ENCODE measurements at places on chromosomes 7 and 10. TPM values are rescaled to one million over a fixed set of nuclear protein-coding genes. Genes with fewer than 3 reads are reported as not detected.

PKD1L1 gene
- 0.47 TPM for total RNA-seq

TAS2R4 gene
- total RNA-seq, result 0.41 TPM

SPDYE2B gene
- not detected for total RNA-seq

DRGX gene
- not detected for total RNA-seq

GRCh38 chr7:157704365-157704764, 367.6 kb downstream of the DNAJB6 start:
- peaks cover 5% of the 10 kb centered on the region for H3K27me3 ChIP-seq
- no peaks in the 10 kb centered on the region for H3K4me1 ChIP-seq
- H3K36me3 ChIP-seq, result no peaks in the 10 kb centered on the region

- no peak overlapping the region for H3K4me3 ChIP-seq
- H3K27me3 ChIP-seq, result no peaks in the 10 kb centered on the region
- no peak overlapping the region for H3K27ac ChIP-seq
- peaks cover 43% of the 10 kb centered on the region for H3K4me1 ChIP-seq
- no peaks in the 10 kb centered on the region for H3K36me3 ChIP-seq
Measured at GRCh38 chr7:111955616-111956015, 250.6 kb downstream of the DOCK4 start.

DNA sequence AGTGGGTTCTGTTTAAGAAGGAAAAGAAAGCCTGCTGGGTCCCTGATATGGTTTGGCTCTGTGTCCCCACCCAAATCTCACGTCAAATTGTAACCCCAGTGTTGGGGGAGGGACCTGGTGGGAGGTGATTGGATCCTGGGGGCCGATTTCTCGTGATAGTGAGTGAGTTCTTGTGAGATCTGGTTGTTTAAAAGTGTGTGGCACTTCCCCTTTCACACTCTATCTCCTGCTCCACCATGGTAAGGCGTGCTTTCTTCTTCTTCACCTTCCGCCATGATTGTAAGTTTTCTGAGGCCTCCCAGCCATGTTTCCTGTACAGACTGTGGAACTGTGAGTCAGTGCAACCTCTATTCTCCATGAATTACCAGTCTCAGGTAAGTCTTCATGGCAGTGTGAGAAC, 42.6 kb downstream of the INPP5A start:
- no peak overlapping the region for H3K27ac ChIP-seq
- H3K36me3 ChIP-seq, result no peaks in the 10 kb centered on the region
- no peak for DNase-seq
- H3K27me3 ChIP-seq, result no peaks in the 10 kb centered on the region

- DNase-seq, result peak; percentile 22
- no peaks in the 10 kb centered on the region for H3K4me1 ChIP-seq
- H3K36me3 ChIP-seq, result no peaks in the 10 kb centered on the region
- H3K27me3 ChIP-seq, result no peaks in the 10 kb centered on the region
Measured at GRCh38 chr7:100914208-100914878, 18.7 kb upstream of the ACHE start.

DNA sequence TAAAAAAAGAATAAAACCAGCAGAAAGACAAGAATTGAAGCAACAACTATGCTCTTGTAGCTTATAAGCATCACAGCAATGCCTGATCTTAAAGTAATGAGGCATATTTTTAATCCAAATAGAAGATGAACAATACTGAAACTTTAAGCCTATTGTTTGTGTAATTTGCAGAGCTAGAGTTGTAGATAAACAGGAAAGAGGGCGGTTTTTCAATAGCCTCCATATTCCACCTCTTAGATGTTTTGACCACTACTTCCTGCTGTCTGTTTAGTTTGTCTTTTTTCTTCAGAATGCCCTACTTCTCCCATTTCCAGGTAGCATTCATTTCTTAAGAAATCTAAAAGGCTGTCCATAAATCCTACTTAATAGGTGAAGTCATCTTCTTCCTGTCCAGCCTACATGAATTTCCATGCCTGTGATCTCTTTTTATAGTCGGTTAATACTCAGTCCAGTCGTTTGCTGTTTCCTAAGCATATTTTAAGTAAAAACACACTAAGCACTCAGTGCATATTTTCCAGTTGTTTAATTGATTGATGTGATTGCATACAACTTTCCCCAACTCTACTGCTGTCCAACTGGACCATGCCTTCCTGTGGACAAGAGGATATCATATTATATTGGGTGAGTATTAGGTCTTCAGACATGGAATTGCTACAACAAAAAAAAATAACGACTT, 308.1 kb downstream of the TFEC start:
- H3K36me3 ChIP-seq, result no peaks in the 10 kb centered on the region
- H3K27me3 ChIP-seq, result no peaks in the 10 kb centered on the region
- no peaks in the 10 kb centered on the region for H3K4me1 ChIP-seq
- no peak overlapping the region for H3K27ac ChIP-seq
- H3K4me3 ChIP-seq, result no peak overlapping the region

DNA sequence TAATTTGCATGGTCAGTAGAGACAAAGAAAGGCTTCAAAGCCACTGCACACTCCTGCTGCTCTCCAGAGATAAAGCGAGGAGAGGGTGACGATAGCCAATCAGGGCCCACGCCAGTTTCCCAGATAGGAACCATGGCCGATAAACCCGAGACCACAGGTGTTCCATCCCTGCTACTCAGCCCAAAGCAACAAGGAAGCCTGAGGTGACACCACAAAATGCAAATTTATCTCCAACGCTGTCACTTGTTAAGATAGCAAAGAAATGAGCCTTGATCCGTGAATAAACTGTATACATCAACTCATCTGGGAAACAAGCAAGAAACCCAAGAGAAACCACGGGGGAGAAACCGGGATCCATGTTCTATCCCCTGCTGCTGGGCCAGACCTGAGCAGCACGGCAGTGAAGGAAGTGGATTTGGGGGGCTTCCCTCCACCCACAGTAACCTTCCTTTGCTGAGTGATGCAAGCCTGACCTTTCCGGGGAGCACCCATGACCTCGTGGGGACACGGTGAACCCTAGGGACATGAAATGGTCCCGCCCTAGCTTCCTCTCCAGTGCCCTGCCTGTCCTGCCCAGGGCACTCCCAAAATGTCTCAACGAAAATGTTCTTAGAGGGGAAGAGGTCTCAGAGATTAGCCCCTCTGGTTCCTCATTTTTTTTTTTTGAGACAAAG, 164.6 kb downstream of the PTPRN2 start:
- no peaks in the 10 kb centered on the region for H3K27me3 ChIP-seq
- no peak overlapping the region for H3K4me3 ChIP-seq
- H3K4me1 ChIP-seq, result no peaks in the 10 kb centered on the region
- H3K36me3 ChIP-seq, result no peaks in the 10 kb centered on the region

- no peaks in the 10 kb centered on the region for H3K27me3 ChIP-seq
- H3K27ac ChIP-seq, result peak overlapping the region; percentile 20
- no peak overlapping the region for H3K4me3 ChIP-seq
- DNase-seq, result peak; percentile 51
- H3K36me3 ChIP-seq, result no peaks in the 10 kb centered on the region
Measured at GRCh38 chr7:41507686-41508268, 195.1 kb downstream of the INHBA start.

DNA sequence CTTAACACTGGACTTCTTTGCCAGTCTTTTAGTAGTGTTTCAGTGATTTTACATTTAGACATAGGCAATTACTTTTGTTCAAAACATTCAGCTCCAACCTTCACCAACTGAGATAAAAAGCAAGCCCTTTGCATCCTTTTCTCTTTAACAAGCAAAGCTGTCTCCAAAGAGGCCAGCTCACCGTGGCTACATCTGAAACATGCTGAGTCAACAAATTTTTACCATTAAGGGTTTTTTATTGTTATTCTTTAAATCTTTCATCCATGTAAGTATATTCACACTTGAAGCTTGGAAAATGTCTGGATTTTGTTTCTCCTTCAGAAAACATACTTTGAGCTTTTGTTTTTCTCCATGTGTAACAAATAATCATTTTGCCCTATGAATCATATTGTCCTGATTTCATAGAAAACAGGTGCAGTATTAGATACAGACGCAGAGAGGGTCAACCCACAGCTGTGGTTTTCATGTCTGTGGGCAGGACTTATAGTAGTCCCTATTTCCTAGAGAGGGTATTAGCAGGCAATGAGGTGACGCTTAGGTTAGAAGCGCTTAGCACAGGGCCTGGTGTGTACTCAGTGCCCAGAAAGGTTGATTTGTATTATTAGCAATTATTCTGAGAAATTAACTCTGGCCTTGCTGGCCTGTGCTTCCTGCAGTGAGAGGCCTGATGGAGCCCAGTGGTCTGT, 99.5 kb downstream of the MKI67 start:
- H3K27me3 ChIP-seq, result no peaks in the 10 kb centered on the region
- DNase-seq, result no peak
- H3K4me1 ChIP-seq, result peaks cover 17% of the 10 kb centered on the region
- H3K4me3 ChIP-seq, result no peak overlapping the region

- no peak overlapping the region for H3K27ac ChIP-seq
- DNase-seq, result peak; percentile 92
- no peaks in the 10 kb centered on the region for H3K4me1 ChIP-seq
- H3K4me3 ChIP-seq, result peak overlapping the region; percentile 58
- H3K27me3 ChIP-seq, result no peaks in the 10 kb centered on the region
- H3K36me3 ChIP-seq, result no peaks in the 10 kb centered on the region
Measured at GRCh38 chr10:96374985-96375830, 16.4 kb upstream of the OPALIN start.

DNA sequence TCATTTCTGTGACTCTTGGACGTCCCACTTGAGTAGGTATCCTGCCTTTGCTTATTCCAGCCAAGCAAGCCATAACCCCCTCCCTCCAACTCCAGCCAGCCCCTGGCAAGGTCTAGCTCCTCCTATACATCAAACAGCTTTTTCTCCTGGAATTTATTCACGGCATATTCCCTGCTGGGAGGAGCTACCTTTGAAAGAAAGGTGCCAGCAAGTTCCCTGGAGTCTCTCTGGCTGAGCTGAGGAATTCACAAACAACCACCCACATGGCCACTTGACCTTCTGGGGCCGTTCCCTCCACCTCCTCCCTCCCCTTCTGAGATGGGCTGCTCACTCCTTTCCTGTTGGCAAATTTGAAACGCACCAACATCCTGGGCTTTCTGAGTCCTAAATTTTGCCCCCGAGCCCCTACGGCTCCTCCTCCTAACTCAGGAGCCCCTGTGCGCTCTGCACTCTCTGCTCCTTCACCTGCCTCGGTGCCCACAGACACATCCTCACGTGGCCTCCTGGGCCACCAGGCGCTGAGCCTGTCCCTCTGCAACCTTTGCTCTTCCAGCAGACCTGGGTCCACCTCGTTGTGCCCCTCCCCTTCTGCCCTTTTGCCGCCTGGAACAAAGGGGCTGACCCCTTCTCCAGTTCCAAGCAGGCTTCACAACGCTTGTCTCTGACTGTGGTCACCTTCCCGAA, 48.0 kb downstream of the HSPA12A start:
- no peaks in the 10 kb centered on the region for H3K27me3 ChIP-seq
- no peak for DNase-seq
- peaks cover 5% of the 10 kb centered on the region for H3K4me1 ChIP-seq
- no peak overlapping the region for H3K4me3 ChIP-seq

DNA sequence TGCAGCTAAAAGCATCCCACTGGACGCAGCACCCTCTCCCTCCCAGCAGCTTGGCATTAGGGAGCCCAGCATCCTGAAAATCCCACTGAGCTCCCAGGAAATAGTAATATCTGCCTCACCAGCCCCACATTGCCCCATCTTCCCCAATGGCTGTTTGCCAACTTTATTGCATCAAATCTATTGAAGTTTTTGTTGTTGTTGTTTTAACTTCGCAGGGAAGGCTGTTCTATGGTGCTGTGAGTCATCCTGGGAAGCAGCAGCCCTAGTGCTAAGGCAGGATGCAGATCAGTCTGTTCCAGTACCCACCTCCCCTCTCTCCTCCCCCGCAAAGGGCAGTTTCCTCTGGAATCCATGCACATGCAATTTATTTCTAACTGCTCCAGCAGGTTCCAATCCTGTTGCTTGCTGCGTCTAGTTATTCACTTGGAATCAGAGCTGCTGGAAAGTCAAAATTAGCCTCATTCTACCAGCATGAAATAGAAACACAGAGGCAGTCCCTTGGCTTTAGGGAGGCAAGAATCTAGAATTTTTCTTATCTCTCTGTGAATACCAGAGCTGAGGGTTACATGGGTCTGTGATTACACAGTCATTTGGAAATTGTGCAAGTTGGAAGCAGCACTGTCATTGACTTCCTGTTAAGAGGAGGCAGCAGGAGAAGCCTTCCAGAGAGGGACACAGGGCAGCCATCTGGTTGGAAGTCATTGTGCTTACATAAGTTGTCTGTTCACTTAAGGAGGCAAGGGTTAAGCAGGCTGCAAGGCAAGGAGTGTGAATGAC, 115.9 kb upstream of the CACUL1 start:
- no peak overlapping the region for H3K4me3 ChIP-seq
- peak overlapping the region; percentile 90 for H3K27ac ChIP-seq
- H3K36me3 ChIP-seq, result no peaks in the 10 kb centered on the region
- H3K4me1 ChIP-seq, result peaks cover 21% of the 10 kb centered on the region

GRCh38 chr7:26202019-26202990, 760 bp downstream of the CBX3 start:
- peak overlapping the region; percentile 99 for H3K27ac ChIP-seq
- H3K36me3 ChIP-seq, result peaks cover 18% of the 10 kb centered on the region
- peaks cover 38% of the 10 kb centered on the region for H3K4me1 ChIP-seq
- DNase-seq, result peak; percentile 42
- no peaks in the 10 kb centered on the region for H3K27me3 ChIP-seq

All from adrenal gland (tissue), 19 donors.